ENCODE measurements at places on chromosomes 2 and 18. TPM values are rescaled to one million over a fixed set of nuclear protein-coding genes. Genes with fewer than 3 reads are reported as not detected.

GRCh38 chr2:42878581-42878980 lies 86.2 kb upstream of the HAAO start:
- peak; percentile 44 for DNase-seq

GRCh38 chr18:70634576-70635147 lies 345.8 kb downstream of the SOCS6 start:
- DNase-seq = no peak

- no peak for DNase-seq
Measured at GRCh38 chr2:156933645-156934225, 323.8 kb upstream of the GALNT5 start.

GRCh38 chr2:136122661-136123060 lies 4.7 kb upstream of the CXCR4 start:
- no peak for DNase-seq

DNA sequence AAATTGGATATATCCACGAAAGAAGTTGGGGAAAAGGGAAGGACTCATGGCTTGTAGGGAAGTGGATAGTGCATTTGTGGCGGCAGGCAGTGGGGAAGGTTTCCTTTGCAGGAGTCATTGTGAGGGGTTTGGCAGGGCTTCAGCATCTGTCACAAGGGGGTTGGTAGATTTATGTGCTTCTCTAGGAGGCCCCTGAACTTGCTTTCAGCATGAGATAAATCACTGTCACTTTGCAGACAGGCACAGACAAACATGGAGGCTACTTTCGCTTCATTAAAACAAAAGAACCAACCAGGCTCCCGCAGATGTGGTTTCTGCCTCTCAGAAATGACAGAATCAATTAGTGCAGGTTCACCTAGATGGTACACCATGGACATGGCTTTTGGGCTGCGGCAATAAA lies 340.7 kb downstream of the TGIF1 start:
- no peak for DNase-seq

- DNase-seq = peak; percentile 90
Measured at GRCh38 chr2:12702168-12703121, 14.3 kb upstream of the TRIB2 start.

GRCh38 chr18:74140582-74140981 lies 7.1 kb downstream of the FBXO15 start:
- DNase-seq = no peak

- peak; percentile 3 for DNase-seq
Measured at GRCh38 chr2:24122366-24123194, 554 bp downstream of the PFN4 start.

DNA sequence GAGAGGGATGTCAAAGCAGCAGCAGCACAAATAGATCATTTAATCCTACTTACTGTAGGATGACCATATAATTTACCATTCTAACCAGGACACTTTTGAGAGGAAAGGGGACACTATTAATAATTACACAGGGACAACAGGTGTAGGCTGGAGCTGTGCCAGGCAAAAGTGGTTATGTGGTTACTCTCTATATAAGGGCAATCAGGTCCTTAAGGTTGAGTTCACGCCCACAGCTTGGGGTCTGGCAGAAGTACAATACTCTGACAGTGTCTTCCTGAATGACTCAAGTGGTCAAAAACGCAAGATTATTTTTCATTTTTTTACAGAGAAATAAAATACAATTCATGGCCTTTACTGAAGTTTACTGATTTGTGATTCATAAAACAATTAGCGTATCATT lies 2.8 kb downstream of the PREPL start:
- peak; percentile 70 for DNase-seq

DNA sequence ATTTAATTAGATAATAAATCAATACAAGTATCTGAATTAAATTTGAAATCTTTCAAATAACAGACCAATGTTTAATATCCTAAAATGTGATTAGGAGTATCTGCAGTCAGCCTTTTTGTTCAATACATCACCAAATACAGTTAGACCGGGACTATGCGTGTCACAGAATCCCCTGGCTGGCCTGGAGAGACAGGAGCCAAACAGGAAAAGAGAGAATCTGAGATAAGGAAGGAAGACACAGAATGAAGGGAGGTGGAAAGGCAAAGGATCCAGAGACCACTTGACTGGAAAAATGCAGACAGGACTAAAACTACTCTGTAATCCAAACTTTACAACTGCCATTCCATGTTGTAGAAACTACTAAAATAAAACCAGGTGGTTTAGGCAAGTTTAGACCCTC lies 66.3 kb downstream of the SIGLEC15 start:
- DNase-seq = no peak

DNA sequence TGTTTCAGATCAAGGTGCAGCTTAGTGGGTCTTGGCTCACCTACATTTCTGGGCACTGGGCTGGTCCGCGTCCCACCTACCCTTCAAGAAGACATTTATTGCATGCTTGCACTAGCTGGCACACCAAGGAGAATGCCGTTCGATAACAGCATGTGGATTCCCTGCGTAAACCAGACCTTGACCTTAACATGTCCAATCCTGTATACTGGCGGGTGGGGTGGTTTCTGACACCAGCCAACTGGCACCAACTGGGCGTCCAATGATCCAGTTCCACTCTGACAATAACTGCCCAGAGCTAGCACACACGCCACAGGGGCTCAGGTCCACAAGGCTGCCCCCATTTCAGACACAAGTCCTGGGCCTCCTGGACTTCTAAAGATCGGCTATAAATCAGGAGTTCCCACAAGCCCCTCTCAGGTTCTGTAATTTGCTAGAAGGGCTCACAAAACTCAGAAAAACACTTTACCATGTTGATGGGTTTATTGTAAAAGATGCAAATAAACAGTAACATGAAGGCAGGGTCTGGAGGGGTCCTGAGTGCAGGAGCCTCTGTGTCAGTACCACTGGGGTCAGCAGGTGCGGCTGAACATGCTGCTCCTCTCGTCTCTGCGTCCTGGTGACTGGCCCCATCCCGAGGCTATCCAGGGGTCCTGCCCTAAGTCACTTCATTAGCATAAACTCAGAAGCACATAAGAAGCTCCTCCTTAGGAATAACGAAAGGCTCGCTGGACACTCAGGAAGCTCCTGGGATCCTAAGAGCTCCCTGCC lies 161.8 kb downstream of the HDAC4 start:
- no peak for DNase-seq

DNA sequence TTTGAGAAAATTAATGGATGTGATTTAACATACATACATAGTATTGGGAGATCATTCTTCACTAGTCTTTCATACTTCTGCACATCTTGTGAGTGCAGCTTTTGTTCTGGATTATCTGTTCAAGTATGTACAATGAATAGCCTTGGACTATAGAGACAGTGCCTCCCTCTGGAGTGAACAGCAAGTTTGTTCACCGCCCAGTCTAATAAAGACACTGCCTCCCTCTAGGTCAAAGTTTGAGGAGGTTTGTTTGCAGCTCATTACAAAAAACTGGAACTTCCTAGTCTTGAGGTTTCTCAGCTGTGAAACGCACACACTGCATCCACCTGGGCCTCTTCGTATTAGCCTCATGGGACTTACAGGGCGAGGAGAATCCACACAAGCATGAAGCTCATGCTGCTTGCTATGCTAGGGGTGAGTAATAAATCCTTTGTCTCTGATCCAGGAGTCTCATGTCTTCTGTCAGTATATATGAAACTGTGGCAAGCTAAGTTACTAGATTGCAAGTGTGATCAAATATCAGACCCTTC lies 26.0 kb upstream of the LAPTM4A start:
- DNase-seq = no peak

DNA sequence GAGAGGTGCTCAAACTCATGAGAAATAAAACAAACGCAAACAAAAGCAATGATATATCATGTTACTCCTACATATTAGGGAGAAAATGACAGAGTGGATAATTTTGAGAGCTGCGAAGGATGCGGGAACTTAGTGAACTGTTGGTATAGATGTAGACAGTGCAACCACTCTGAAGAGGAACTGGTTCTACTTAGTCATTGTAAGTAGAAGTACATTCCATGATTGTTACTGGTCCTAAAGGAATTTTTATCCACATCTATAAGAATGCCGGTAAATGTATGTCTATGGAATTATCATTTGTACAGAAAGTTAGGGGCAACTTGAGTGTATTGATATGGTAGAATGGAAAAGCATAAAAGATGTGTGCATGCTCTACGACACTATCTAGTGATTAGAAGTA lies 1238.4 kb downstream of the LRP1B start:
- peak; percentile 68 for DNase-seq

DNA sequence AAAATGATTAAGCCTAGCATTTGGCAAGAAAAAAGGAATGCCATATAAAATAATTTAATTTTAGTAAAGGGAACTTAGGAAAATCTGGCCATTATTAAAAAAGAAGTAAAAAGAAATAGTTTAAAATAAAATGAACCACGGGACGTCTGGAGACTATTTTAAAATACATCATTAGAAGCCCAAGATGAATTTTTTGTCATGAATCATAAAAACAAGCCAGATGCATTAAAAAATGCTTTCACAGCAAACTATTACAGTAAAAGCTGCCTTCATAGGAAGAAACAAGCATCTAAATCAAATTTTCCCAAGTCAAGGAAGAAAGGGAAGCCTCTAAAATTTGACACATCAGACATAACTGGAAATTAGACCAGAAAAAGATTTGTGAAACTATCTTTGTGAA lies 33.0 kb downstream of the COL5A2 start:
- DNase-seq = no peak

GRCh38 chr18:5295231-5295920 lies at the start of gene ZBTB14:
Gene ZBTB14, minus strand, starts transcription at chr18:5295726. Its CDS starts 2,480 bp downstream, at chr18:5293246.
- DNase-seq = peak; percentile 54

DNA sequence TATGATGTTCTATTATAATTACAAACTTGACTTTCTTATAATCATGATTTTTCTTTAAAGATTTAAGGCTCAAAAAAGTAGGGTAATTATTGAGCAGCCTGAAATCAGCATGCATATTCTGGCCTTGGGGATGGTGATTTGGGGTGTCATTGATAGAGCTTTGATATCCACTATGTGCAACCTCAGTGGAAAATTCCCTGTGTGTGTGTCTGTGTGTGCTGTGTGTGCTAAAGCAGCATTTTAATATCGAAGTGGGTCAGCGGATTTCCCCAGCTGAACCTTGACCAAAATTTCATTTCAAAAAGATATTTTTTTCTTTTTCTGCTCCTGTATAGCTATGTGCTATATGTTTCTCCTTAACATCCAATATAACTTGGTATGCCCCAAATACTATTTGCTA lies 11.6 kb downstream of the KCNJ3 start:
- DNase-seq = no peak

DNA sequence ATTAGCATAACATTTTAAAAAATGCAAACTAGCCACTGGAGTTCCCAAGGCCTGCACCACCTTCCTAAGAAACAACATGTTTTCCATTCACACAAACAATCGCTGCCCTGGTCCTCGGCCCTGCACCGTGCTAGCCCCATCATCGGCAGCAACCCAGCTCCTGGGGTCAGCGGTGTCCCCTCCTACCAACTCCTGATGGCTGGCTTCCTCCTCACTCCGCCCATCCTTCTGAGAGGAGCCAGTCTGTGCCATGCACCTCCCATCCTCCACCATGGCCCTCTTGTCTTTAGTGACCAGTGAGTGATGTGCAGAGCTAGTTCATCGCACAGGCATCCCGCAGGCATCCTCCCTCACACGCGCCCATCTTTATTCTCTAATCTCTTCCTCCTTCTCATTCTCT lies 81.9 kb downstream of the LONRF2 start:
- no peak for DNase-seq

DNA sequence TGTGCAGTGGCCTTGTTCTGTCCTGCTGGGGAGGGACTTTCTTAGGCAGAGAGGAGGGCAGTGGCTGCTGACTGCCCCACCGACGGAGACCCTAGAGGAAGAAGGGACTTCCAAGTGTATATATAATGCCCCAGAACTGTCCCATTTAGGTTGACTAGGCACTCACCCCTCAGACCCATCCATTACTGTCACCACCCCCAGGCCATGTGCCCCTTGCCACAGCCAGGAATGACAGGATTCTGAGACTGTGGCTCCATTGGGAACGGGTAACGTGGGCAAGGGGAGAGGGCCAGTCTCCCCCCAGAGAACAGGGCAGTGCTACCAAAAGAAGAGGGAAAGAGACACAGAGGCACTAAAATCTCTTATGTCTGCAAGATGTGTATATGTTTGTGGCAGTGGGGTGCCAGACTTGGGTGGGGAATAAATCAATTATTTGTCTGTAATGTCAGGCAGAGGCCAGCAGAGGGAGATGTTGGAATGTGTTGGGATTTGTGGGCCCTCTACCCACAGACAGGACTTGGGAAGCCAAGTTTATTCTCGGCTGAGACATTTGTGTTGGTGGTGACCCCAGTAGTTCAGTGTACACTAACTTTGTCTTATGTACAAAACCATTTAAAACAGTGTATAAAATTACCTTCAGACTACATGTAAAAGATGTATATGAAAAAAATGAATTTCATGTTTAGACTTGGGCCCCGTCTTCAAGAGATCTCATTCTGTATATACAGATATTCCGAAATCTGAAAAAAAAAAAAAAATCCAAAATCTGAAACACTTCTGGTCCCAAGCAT lies 24.0 kb upstream of the TMEM37 start:
- peak; percentile 58 for DNase-seq

- no peak for DNase-seq
Measured at GRCh38 chr2:171124541-171124940, 36.2 kb downstream of the TLK1 start.

- no peak for DNase-seq
Measured at GRCh38 chr18:10482363-10482984, 28.0 kb downstream of the APCDD1 start.

DNA sequence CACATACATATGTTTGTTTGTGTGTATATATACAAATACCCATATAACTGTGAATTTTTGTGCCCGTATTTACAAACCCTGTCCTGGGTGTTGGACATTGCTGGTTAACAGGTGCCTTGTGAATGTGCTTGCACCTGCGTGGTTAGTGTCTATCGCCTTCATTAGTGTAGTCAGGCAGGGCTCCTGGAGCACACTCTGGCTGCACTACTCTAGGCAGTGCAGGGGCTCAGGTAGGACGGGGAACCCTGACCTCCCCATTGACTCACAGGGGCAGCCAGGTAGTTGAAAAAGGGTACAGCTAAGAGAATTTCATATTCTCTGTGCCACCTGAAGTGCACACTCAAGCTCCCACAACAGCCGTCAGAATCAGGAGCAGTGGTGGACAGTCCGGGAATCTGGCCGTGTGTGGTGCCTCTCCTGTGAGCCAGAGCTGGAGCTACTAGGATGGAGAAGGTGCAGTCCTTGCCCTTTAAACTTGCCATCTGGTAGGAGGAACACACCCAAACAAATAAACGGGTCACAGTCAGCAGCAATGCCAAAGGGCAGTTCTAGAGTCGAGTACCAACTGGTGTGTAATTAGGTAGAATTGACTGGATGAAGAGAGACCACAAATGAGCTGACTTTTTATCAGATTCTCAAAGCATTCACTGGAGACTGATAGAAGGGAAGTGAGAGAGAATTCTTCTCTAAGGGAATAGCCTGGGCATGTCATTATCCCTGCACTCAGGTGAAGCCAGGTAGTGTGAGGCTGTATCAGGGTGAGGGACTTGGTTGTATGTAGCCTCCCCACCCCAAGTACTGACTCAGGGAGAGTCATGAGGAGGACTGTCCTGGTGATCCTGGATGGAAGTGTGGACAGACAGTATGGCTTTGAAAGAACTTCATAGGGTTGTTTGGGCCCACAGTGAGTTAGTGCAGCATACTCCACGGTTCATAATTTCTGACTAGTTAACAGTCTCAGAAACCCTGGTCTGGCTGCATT lies 44.1 kb downstream of the FARP2 start:
- DNase-seq = no peak

Gene GREB1
- not detected for total RNA-seq

Gene C2orf15
- total RNA-seq = under 0.01 TPM

Gene EEF1B2
- 672 TPM for total RNA-seq

Gene CPLX4
- not detected for total RNA-seq

Gene KCNG2
- total RNA-seq = not detected

Gene ERFE
- total RNA-seq = 0.56 TPM

Gene UGT1A6
- total RNA-seq = not detected

Measured in IMR-90 (cell line).